ENCODE measurements at places on chromosomes 11 and 22.

DNA sequence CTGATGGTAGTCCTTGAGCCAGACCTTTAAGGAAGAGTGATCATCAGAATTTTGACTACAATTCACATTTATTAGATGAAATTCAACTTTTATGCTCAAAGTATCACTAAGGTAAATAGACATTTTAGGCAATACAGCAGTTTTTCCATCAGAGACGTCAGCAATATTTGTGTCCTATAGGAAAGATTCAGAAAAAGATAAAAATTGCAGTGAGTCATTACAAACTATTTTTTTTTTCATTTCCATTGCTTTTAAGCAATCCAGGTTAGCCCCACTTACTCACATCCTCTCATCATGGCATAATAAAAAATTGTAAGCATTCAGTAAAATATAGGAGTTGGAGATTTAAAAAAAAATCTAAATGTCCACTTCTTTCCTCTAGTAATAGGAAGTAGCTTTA is 46.9 kb downstream of the MSANTD4 start:
- no peak for DNase-seq

GRCh38 chr11:110059706-110060463 is 33.3 kb upstream of the ZC3H12C start:
- peak; percentile 46 for DNase-seq

GRCh38 chr11:75334976-75335375 is 16.5 kb downstream of the ARRB1 start:
- no peak for DNase-seq

- DNase-seq: no peak
Observed at GRCh38 chr11:10377183-10377582, 72.3 kb downstream of the ADM start.

- DNase-seq: no peak
Observed at GRCh38 chr11:122632181-122632824, 23.2 kb upstream of the UBASH3B start.

- no peak for DNase-seq
Observed at GRCh38 chr11:73784080-73784634, 3.5 kb upstream of the MRPL48 start.

- no peak for DNase-seq
Observed at GRCh38 chr11:125835748-125836147, 2.6 kb downstream of the PATE4 start.

- DNase-seq: no peak
Observed at GRCh38 chr11:78656984-78657383, 82.3 kb upstream of the NARS2 start.

GRCh38 chr11:130101661-130102060 is 32.0 kb downstream of the APLP2 start:
- DNase-seq: no peak

DNA sequence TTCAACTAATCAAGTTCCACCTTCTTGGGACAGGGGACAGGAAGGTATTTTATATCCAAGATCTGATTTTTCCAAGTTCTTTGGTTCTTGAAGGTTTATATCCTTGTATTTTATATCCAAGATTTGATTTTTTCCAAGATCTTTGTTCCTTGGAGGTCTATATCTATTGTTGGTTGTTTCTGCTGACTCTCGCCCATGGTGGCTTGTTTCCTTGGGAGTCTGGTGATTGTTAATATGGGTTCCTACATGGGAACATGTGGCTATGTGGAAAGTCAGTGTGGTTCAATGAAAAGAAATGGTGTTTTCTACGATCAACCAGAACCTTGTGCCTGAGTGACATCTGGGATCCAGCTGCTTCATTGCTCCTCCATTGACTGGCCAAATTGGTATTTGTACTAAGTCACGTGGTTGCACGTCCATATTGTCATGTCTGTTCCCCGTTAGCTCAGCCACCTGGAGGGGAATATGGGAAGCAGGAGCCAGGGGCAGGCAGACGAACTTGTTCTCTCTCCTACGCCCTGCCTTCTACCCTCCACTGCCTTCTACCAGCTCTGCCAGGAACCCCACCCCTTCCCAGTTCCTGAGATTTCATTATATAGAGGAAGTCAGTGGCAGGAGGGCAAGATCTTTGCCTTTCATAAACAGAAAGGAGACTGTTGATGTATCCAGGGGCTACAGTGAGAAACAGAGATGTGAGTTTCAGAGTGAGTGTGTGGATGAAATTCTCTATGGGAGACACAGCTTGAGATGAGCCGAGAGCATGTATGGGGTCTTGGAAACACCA is 11.1 kb upstream of the CSF2RB start:
- no peak for DNase-seq

DNA sequence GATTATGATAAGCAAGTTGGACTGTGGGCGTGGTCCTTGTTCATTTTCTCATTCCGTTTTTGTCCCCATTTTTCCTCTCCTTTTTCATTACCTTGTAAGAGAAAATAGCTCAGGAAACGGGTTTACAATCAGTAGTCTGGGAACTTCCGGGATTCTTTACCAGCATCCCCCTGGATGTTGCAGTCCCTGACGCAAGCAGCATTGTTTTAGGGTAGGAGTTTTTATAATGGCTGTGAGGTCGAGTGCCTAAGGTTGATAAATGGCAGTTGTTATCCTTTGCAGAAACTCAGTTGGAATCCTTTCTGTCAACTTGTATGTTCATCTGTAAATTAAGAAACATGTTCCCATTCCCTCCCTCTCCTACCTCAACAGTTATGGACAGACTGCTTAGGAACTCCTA is 68.3 kb downstream of the ARHGEF12 start:
- no peak for DNase-seq

- DNase-seq: no peak
Observed at GRCh38 chr22:35743326-35743860, 25.7 kb downstream of the APOL5 start.

DNA sequence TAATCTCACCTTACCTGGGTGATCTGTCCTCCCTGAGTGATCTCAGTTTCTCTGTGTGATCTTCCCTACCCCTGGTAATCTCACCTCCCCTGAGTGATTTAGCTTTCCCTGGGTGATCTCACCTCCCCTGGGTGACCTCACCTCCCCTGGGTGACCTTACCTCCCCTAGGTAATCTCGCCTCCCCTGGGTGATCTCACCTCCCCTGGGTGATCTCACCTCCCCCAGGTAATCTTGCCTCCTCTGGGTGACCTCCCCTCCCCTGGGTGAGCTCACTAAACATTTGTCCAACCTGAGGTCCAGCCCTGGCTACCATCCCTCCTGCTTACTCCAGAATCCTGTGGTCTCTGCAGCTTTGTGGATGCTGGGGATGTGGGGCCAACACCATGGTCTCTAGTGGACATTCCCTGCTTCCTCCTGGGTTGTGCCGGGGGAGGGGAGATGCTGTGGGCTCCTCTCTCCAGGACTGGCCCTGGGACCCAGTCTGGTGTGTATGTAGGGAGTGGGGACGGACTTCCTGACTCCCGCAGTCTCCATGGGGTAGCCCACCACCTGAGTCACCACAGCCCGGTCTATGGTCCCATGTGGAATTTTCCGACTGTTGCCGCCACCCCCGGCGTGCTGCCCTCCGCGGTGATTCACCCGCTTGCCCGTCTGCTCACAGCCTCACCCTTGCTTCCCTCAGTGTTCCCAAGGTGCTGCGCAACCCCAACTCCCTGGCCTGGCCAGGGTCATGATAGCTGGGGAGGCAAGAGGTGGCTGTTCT is 9.9 kb downstream of the LSP1 start:
- peak; percentile 41 for DNase-seq

DNA sequence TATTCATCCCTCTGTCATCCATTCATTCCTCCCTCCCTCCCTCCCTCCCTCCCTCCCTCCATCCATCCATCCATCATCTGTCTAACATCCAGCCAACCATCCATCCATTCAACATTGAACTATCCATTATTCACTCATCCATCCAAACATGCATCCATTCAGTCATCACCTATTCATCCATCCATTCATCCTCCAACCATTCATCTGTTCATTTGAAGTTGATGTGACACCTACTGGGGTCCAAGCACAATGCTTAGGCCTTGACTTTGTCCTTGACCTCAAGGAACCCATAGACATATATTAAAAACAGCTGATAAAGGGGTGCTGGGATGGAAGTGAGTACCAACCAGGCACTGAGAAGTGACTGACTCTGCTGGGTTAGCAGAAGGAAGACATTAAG is 26.6 kb downstream of the BCR start:
- no peak for DNase-seq

- no peak for DNase-seq
Observed at GRCh38 chr22:48207919-48208535, 1445.6 kb downstream of the TBC1D22A start.

DNA sequence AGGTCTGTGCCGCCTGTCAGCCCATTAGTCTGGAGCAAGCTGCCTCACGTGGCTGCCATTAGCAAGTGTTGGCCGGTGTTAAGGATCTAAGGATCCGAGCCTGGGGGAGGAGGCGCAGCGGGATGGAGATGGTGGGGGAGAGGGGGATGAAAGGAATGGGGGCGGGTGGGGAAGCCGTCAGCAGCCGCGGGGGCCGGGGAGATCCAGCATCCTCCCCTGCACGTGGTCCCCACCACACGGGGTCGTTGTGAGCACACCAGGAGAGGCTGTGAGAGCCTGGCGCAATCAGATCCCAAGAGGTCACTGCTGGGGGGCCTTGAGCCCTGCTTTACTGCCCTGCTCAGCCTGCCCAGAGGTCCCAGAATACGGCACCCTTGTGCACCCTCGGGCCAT is 7.3 kb downstream of the CABP7 start:
- no peak for DNase-seq

DNA sequence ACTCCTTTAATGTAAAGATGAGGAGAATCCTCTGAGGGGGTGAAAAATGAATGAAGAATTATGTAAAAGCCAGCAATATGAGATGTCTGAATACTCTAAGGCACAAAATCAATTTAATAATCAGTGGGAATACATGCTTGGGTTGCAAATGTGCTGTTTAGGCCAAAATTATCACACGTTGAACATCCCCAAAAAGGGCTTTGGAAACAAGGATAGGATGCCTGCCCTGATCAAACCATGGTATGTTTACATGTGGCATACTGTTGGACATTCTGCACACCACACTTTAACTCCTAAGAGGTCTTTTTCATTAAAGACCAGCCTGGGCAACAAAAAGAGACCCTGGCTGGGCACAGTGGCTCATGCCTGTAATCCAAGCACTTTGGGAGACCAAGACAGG is 26.3 kb downstream of the F2 start:
- no peak for DNase-seq

DNA sequence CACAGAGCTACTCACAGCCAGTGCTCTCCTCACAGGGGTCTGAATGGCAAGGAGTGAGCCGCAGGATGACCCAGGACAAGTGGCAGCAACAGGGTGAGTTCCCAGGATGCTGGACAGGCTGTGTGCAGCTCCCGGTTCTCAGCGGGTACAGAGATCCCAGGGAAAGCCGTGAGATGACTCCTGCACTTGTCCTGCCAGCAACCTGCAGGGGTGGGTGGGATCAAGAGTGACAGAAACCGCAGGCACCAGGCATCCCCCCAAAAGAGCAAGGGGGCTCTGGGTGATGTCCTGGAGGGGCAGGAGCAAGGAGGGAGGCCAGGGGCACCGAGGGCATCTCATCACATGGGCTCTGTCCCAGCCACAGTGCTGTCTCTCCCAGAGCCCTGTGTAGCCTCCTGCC is 15.9 kb upstream of the PRODH start:
- no peak for DNase-seq

GRCh38 chr22:41110968-41111367 is 18.6 kb downstream of the EP300 start:
- DNase-seq: no peak

DNA sequence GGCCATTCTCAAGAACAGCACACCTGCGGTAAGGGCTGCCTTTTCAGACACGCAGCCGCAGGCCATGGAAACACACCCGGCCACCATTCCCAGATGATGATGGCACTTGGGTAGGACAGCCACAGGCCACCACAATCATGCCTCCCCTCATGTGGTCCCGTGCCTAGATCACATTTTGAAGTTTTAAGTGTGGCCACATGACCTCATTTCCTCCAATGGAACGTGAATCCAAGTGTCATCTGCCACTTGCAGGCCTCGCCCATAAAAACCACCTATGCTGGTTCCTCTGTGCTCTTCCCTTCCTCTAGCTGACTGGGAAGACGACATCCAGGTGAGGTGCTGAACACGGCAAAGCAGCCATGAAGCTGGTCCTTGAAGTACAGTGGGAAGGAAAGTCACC is 44.6 kb upstream of the SLC25A1 start:
- DNase-seq: no peak

- DNase-seq: no peak
Observed at GRCh38 chr22:35870517-35871293, 153.0 kb downstream of the APOL5 start.

DNA sequence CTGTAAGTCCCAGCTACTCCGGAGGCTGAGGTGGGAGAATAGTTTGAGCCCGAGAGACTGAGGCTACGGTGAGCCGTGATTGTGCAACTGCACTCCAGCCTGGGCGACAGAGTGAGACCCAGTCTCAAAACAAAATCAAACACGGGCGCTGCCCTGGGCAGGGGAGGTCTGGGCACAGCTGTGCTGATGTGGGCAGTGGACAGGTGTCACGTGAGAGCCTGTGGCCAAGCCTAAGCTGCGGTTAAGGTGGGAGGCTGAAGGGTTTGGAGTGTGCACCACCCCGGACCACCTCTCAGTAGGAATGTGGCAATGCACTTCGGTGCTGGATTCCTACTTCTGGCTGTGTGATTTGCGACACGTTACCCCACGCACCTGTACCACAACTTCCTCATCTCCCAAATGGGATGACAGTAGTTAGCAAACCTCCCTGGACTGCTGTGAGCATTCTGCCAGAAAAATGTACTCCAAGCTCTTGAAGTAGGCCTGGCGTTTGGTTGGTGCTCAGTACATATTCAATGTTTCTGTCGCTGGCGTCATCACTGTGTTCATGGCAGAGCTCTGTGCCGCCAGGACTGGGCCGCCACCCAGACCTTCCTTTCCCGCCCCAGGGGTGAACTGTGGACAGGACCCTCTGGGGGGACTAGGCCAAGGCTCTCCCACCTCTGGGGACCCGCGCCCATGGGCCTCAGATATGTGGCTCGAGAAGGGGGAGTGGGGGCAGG is 807 bp upstream of the ZNF74 start:
- DNase-seq: no peak

- no peak for DNase-seq
Observed at GRCh38 chr11:122782222-122782621, 56.1 kb upstream of the CRTAM start.

DNA sequence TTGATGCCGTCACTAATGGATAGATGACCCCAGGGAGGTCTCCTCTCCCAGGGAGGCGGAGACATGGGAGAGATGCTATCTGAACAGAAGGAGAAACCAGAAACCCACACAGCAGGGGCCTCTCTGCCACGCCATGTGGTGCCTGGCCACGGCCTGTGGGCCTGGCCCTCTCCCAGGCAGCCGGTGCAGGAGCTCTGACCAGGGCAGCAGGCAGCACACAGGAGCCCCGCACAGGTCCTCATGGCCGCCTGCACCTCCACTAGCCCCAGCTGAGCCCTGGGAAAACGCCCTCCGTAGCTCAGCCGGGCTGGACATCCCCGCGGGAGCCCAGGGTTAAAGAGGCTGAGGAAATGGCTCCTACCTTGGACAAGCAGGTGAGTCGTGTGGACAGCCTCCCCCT is 19.8 kb downstream of the IGSF9B start:
- no peak for DNase-seq
